ENCODE measurements at places on chromosomes 13 and 19.

- peak; percentile 95 for DNase-seq
These were observed 11.1 kb downstream of the LYL1 start for GRCh38 chr19:13091400-13092157.

- no peak for DNase-seq
These were observed 27.2 kb upstream of the CCNP start for GRCh38 chr19:40253611-40254092.

- DNase-seq: no peak
These were observed 581 bp downstream of the CALR start for GRCh38 chr19:12938779-12939601.

- peak; percentile 68 for DNase-seq
These were observed 1.3 kb downstream of the RFX2 start for GRCh38 chr19:6108721-6109633.

DNA sequence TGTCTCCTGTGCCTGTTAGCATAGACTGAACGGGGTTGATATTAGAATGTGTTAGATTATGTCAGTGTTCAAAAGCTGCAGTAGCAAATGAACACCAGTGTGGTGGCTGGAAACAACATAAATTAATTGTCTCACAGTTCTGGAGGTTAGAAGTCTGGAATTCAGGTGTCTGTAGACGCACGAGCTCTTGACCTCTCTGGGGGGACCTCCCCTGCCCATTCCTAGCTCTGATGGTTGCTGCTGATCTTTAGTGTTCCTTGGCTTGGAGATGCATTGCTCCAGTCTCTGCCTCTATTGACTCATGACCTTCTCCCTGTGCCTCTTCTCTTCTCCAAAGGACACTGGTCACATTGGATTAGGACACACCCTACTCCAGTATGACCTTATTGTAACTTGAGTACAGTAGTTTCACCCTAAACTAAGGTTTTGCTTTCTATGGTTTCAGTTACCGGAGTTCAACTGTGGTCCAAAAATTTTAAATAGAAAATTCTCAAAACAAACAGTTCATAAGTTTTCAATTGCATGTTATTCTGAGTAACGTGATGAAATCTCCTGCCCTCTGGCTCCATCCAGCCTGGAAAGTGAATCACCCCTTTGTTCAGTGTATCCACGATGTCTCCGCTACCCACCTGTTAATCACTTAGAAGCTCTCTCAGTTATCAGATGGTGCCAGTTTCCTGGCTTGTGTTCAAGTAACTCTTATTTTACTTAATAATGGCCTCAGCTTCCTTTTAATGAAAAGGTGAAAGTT, 273.2 kb downstream of the MYO16 start:
- DNase-seq: no peak

DNA sequence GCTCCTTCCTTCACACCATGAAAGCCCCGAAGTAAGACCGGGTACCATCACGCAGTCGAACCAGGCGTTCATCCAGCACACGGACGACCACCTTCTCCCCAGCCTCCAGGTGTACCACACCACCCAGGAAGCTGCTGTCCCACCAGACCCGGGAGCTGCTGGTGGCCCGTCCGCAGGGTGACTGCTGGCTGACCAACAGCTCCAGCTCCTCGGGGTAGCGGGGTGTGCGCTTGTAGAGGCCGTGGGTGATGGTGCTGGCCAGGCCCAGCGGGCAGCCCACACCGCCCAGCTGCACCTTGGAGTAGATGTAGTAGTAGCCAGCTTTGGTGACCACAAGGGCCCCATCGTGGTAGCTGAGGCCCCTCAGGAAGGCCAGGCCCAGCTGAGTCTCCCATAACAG, 5.0 kb downstream of the TNFSF14 start:
- no peak for DNase-seq

DNA sequence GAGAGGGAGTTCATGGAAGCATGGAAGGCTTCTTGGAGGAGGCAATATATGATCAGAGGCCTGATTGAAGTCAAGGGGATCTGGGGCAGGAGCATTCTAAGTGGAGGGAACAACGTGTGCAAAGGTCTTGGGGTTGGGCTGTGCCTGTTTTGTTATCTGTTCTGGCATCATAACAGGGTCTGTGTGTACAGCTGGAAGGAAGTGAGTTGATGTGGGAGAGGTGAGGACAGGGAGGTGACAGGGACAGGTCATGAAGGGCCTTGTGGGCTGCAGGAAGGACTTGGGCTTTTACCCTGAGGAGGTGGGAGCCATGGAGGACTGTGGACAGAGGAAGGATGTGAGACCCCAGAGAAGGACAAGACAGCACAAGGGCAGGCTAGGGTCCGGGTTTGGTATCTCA, 1.2 kb upstream of the NFILZ start:
- DNase-seq: no peak

GRCh38 chr13:37023871-37024270, 23.3 kb downstream of the EXOSC8 start:
- DNase-seq: peak; percentile 15

DNA sequence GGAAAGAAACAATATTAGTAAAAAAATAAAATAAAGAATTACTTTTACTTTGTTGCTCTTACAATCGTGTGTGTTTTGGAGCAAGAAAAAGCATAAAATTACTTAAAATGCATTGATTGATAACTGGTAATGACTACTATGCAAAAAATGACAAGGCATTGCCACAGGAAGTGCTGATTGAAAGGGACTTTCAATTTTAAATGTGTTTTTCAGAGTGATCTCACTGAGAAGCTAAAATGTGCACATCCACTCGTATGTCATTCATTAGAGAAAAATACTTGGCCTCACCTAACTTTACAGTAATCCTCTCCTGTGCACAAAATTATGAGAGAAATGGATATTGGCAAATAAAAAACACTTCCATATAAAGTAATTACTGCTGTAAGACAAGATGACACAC, 934.9 kb downstream of the SLITRK6 start:
- no peak for DNase-seq

GRCh38 chr13:41938918-41939317, 22.0 kb downstream of the VWA8 start:
- no peak for DNase-seq

DNA sequence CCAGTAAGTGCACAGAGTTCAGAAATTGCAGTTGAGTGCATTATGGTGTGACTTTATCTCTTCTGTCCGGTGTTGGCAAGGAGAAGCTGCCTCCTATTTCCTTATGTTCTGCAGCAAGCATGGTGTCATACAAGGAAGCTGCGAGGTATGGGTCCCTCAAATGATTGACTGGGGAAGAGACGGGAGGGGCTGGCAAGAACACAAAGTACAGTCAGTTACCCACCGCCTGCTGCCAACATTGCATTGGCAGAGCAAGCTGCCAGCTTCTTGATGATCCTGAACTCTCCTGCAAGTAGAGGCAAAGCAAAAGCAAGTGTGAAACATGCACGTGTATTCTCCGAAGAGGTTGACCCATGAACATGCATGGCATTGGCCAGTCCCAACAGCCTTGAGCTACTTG, 1013.6 kb downstream of the UQCRFS1 start:
- DNase-seq: no peak

GRCh38 chr13:50529154-50529882, 314.2 kb downstream of the DLEU7 start:
- peak; percentile 94 for DNase-seq

DNA sequence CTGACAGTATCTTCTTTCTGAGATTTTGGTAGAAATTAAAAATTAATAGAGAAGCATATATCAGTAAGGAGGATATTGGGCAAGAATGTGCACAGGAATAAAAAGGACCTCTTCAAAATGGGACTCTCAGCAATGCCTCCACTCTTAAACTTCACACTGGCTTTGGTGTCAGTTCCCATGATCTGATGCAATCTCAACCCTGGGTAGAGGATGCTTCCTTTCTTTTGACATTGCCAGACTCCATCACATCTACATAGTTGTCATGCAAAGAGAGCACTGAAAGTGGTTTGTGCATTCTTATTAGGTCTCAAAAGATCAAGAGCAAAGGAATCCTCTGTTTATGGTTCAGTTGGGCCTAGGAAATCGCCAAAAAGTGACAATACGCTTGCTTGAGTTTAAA, 26.3 kb downstream of the STARD13 start:
- DNase-seq: no peak

DNA sequence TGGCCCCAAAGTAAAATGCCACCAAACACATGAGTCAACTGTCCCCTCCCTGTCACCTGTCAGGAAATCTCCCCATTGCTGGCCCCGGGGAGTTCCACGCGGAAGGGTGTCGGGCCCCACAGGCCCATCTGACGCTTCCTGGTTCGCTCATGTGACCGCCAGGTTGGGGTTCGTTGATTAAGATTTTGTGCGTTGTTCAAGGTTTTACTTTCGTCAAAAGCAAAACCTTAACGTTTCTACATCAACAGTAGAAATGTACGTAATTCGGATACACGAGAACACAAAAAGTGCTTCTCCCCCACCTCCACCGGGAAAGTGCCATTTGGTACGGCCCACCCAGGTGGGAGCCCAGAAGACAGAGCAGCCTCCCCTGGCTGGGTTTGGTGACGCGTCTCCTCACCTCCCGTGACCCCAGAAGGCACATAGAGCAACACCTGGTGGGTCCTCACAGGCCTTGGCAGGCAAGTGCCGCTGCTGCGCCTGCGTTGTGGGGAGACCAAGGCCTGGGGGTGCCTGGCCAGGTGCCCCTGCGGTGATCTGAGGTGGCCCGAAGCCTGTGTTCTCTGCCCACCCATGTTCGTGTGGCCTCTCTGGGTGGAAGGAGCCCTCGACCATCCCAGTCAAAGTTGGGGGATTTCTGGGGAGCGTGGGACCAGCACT, 161.6 kb downstream of the KDM4B start:
- no peak for DNase-seq

- DNase-seq: no peak
These were observed 240.2 kb upstream of the MAB21L1 start for GRCh38 chr13:35716729-35717128.

DNA sequence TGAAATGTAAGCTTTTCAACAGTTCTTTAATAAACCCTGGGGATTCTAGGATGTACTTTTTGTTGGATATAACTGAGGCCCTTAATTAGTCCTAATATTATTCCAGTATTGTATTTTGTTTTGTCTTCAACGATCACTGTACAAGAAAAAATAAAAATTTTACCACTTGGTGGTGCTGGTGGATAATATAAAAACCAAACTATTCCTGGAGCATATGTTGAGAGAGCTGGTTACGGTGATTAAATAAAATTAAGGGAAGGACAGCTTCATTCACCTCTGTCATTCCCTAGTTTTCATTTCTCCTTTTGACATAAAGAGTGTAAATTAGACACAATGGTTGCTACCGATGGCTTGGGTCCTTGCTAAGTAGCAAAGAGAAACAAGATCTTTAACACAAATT, 598.6 kb upstream of the PCDH20 start:
- peak; percentile 52 for DNase-seq

GRCh38 chr13:66528180-66528579, 702.0 kb downstream of the PCDH9 start:
- peak; percentile 5 for DNase-seq

- DNase-seq: no peak
These were observed 1.5 kb upstream of the SLC27A5 start for GRCh38 chr19:58513213-58513693.

- DNase-seq: no peak
These were observed 133.4 kb downstream of the TM9SF2 start for GRCh38 chr13:99634672-99635071.

DNA sequence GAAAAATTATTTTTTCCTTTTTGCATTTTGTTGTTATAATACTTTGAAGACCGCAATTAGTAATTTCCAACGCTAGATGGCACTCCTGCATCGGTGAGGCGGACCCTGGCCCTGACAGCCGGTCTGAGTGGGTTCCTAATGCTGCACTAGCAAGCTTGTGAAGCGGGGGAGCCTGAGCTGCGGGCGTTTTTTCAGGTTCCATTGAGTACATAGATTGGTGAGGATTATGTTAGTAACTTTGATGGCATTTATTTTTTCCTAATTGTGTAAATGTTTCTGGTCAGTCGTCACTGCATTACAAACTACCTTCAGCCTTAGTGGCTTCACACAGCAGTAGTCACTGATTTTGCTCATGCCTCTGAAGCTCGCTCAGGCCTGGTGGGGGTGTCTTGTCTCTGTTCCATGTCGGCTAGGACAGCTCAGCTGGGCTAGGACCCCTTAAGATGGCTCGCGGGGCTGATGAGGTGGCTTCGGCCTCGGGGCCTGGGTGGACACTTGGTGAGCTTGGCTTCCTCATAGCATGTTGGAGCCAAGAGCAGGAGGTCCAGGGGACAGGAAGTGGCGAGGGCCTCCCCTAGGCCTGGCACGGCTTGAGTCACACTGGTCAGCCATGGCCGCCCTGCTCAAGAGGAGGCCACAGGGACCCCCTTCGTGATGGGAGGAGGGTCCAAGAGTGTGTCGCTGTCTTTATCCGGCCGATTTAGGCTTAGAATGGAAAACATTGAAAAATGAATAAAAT, 25.0 kb downstream of the ERCC5 start:
- peak; percentile 73 for DNase-seq

GRCh38 chr19:50827476-50827875, 3.9 kb upstream of the KLK1 start:
- no peak for DNase-seq

- no peak for DNase-seq
These were observed 105.8 kb downstream of the COL4A1 start for GRCh38 chr13:110201114-110201513.

- DNase-seq: peak; percentile 28
These were observed 64.1 kb downstream of the MRPL57 start for GRCh38 chr13:21240586-21240985.

- peak; percentile 30 for DNase-seq
These were observed 116.8 kb downstream of the FOXO1 start for GRCh38 chr13:40549500-40550094.

- DNase-seq: peak; percentile 83
These were observed 2.2 kb downstream of the ABCC4 start for GRCh38 chr13:95298971-95299621.

DNA sequence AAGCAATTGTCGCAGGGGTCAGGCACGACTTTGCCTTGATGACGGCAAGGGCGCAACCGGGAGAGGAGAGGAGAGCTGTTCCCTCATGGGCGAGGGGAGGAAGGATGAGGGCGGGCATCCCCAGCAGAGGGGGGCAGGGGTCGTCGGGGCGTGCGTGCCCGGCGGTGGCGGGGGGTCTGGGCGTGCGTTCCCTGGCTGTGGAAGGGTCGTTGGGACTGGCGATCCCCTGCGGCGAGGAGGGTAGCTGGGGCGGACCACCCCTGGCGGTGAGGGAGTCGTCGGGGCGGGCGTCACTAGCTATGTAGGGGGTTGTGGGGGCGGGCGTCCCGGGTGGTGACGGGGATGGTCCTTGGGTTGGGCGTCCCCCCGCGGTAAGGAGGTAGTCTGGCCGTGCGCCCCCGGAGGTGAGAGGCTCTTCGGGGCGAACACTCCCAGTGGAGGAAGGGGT, 1.7 kb downstream of the COMP start:
- DNase-seq: no peak

DNA sequence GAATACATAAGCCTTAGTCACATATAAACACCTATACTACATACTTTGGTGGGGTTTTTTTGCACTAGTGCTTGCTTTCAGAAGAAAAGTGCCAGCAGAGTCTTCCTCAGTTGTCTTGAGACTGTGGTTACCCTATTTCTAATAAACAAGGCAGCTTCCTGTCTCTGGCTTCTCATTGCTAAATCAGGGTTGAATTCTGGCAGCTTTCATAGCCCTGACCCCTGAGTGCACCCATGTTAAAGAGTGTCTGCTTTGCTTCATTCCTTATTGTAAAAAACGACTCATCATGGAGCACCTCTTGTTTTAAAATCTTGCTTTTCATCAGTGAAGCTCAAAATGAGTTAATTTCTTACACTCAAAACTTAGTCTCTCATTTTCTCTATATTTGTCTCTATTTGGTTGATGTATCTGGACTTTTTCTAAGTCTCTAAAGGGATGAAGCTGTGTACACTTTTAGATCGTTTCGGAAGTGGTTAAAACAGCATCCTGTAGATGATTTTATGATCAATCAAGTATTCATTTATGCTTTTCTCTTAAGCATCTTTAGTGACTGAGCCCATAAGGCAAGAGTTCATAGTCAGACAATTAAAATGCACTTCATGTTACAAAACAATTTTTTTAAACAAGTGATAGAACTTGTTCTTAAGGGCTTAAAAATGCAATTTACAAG, 72.1 kb downstream of the KLF12 start:
- DNase-seq: peak; percentile 47
